ENCODE measurements at places on chromosomes 6 and 20.
A peak's percentile ranks its signal among the peaks of the same experiment; 100 is the strongest.

- no peaks in the 10 kb centered on the region for H3K36me3 ChIP-seq
- peak; percentile 56 for DNase-seq
- H3K4me3 ChIP-seq, result no peak overlapping the region
- no peaks in the 10 kb centered on the region for H3K27me3 ChIP-seq
These were observed 29.2 kb upstream of the DST start for GRCh38 chr6:56671651-56672461.

DNA sequence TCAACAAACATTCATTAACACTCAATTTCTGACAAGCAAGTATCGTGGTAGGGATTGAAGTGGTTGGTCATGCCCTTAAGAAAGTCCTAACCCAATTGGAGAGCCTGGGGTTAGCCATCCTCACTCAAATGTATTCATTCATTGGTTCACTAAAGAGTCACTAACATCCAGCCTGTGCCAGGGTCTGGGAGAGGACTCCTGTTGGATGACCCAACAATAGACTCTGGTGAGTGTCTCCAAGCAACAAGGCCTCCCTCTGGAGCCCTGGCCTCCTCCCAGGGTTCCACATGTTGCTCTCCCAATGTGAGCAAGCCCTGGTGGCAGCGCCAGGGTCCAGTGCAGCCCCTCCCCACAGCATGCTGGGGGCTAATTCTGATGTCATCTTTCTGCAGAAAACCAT is at the start of gene BPIFA3:
TSS of gene BPIFA3 (plus strand) at position 301 of the 400 bp plus-strand sequence. CDS start 185 bp downstream, outside the sequence.
- no peaks in the 10 kb centered on the region for H3K27me3 ChIP-seq
- no peaks in the 10 kb centered on the region for H3K36me3 ChIP-seq
- H3K4me3 ChIP-seq, result no peak within 1 kb of the TSS
- H3K27ac ChIP-seq, result no peak within 1 kb of the TSS
- DNase-seq, result no peak
- H3K4me1 ChIP-seq, result no peaks in the 10 kb centered on the region

DNA sequence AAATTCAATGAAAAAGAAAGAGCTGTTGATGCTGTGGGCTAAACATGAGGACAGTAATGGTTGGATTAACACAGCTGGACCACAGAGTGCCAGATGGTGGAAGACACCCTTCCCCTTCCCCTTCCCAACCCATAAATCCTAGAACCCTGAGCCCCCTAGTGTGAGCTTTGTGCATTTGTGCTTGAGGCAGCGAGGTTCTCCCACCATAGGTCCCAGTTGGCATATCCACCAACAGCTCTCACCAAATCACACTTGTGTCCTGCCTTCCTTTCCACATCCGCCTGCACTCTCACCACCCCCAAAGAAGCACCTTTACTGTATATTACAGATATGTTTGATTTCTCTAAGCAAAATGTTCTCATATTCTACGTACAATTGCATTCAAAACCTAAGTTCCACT is 32.8 kb upstream of the HBS1L start:
- DNase-seq, result no peak
- H3K36me3 ChIP-seq, result no peaks in the 10 kb centered on the region
- no peak overlapping the region for H3K27ac ChIP-seq
- no peaks in the 10 kb centered on the region for H3K27me3 ChIP-seq
- no peak overlapping the region for H3K4me3 ChIP-seq

- H3K36me3 ChIP-seq, result no peaks in the 10 kb centered on the region
- no peak overlapping the region for H3K27ac ChIP-seq
- no peaks in the 10 kb centered on the region for H3K27me3 ChIP-seq
- DNase-seq, result no peak
These were observed 130.9 kb upstream of the DEFB112 start for GRCh38 chr6:50180646-50181045.

DNA sequence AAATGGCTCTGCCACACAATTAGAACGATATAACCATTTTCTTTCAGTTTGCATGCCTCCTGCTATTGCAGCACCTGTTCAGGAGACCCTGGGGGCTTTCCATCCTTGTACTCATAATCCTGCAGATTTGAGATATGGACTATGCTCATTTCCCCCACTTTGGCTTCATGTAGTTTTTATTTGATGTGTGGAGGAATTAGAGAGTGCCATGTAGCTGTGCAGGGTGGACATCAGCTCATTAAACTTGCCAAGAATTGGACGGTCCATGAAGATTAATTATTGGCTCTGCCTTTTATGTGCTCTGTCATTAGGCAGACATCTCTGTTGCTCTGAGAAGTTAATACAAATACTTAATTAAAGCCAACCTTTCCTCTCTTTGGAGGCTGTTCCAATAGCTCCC is 66.2 kb upstream of the CD83 start:
- no peaks in the 10 kb centered on the region for H3K4me1 ChIP-seq
- DNase-seq, result no peak
- no peak overlapping the region for H3K27ac ChIP-seq
- no peaks in the 10 kb centered on the region for H3K36me3 ChIP-seq

- no peak for DNase-seq
- H3K27ac ChIP-seq, result no peak overlapping the region
- H3K4me3 ChIP-seq, result no peak overlapping the region
- no peaks in the 10 kb centered on the region for H3K27me3 ChIP-seq
- H3K4me1 ChIP-seq, result no peaks in the 10 kb centered on the region
These were observed 10.6 kb downstream of the IL22RA2 start for GRCh38 chr6:137162692-137163306.

Measured in colonic mucosa (tissue), 4 donors.